HS-5 (cell line): ENCODE measurements at places on chromosomes 16 and 17.

- DNase-seq = no peak
Observed at GRCh38 chr16:16940351-16940750, 530.4 kb downstream of the XYLT1 start.

- no peak for DNase-seq
Observed at GRCh38 chr17:14269473-14269872, 31.4 kb upstream of the HS3ST3B1 start.

GRCh38 chr17:83012200-83012785, 67.1 kb upstream of the METRNL start:
- DNase-seq = no peak

DNA sequence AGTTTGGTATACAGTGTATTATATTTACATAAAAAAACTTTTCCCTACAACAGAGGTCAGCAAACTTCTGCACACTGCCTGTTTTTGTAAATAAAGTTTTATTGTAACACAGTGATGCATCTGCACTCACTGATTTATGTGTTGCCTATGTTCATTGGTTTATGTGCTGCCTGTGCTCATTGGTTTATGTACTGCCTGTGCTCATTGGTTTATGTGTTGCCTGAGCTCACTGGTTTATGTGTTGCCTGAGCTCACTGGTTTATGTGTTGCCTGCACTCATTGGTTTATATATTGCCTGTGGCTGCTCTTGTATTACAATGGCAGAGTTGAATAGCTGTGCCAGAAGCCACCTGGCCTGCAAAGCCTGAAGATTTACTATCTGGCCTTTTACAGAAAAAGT, 81.6 kb downstream of the MYH11 start:
- no peak for DNase-seq

DNA sequence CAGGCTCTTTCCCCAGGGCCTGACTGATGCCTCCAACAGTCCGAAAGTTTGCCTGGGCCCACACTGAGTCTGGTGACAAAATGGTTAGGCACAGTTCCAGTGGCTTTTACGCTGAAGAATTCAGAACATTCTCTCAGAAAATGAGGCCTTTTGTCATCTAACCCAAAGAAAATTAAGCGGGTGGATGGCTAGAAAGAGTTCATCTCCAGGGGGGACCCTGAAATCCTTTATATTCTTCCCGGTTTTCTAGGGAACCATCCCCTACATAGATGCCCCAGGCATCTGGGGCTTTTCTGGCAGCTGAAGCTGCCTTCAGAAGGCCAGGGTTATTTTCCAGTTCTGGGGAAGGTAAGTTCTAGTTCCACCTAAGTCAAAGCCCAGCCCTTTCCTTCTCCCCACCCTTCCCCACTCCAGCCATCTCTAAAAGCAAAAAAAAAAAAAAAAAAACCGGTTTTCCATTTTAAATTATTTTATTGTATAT, 2.2 kb downstream of the RASD1 start:
- DNase-seq = no peak

- no peak for DNase-seq
Observed at GRCh38 chr17:59722623-59723022, 15.2 kb downstream of the VMP1 start.

- DNase-seq = no peak
Observed at GRCh38 chr17:69117855-69118784, 23.6 kb downstream of the ABCA6 start.

DNA sequence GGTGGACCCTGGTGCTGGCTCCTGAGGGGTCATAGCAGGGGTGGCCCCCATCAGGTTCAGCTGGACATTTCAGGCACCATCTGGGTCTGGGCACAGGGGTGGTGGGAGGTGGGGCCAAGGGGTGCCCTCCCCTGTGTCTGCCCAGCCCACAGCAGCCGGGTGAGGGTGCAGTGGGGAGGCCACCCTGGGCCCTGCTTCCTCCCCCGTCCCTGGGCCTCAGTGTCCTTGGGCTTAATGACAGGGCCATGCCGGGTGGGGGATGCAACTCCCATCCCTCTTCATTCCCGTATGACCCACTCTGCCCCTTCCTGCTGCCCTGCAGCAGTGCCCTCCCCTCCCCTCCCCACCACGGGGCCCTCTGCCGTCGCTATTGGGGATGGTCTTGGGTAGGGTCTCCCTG, 10.7 kb downstream of the CPNE7 start:
- no peak for DNase-seq

GRCh38 chr16:23676924-23677480, 1.7 kb upstream of the PLK1 start:
- peak; percentile 20 for DNase-seq

DNA sequence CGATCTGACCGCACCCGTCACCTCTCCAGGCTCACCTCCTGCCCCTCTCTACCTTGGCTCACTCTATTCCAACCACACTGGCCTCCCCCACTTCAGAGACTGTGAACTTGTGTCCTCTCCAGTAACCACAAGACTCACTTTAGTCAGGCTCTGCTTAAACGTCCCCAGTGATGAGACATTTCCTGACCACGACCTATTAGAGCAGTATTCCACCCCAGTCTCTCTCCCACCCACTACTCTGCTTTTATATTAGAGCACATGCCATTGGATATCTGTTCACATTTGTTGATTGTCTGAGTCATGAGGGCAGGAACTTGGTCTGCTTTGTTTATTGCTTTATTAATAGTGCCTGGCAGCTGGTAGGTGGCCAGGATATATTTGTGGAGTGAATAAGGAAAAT, 20.1 kb downstream of the COX11 start:
- peak; percentile 53 for DNase-seq

- DNase-seq = no peak
Observed at GRCh38 chr17:77209330-77209748, 68.6 kb downstream of the SEC14L1 start.

DNA sequence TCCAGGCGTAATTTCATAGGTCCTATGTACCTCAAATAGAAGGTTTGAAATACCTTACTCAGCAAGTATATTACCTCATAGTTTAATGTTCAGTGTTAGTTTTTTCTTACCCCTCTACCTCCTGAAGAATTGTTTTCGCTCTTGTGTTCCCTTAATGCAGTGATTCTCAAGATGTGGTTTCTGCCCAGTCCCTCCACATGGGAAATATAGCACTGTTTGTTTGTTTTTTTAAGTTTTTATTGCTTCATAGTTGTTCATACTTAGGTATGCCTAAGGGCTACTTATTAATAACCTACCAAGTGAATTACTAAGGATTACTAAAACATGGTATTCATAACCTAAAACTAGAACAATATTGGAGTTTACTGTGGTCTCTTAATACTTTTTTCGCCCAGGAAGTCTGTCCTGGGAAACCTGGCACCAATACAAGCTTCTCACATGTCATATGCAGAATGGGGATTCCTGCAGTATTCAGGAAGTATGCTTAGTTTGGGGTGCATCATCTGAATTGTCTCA, 5.0 kb downstream of the RSPRY1 start:
- no peak for DNase-seq

DNA sequence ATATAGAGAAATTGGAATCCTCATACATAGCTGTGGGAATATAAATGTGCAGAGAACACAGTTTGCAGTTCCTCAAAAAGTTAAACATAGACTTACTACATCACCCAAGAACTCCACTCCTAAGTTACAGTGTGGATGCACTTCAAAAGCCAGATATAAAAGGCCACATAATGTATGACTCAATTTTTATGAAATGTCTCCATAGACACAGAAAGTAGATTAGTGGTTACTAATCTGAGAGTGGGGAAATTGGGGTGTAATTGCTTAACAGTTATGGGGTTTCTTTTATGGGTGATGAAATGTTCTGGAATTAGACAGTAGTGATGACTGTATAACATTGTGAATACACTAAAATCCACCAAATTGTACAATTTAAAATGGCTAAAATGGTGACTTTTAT, 60.9 kb downstream of the CACNG1 start:
- peak; percentile 33 for DNase-seq

DNA sequence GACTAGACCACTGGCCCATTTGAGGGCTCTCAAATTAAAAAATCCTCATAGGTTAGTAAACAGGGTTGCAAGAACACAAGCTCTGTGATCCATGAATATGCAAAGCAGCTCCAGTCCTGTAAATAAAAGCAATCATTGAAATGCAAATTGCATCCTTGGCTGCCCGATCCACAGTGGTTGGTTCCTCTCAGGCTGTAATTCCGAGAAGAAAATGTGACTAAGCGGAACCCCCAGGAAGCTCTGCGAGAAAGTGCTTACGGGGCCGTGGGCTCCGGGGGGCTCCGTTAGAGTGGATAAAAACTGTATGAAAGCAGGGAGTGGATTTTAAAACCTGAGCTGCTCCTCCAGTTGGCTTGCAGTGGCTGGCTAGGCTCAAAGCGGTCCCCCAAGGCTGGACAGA, 2.5 kb downstream of the GPRC5B start:
- no peak for DNase-seq

GRCh38 chr17:9729034-9729650, 62.2 kb downstream of the DHRS7C start:
- DNase-seq = peak; percentile 15

- no peak for DNase-seq
Observed at GRCh38 chr17:2897605-2898004, 101.4 kb downstream of the RAP1GAP2 start.

DNA sequence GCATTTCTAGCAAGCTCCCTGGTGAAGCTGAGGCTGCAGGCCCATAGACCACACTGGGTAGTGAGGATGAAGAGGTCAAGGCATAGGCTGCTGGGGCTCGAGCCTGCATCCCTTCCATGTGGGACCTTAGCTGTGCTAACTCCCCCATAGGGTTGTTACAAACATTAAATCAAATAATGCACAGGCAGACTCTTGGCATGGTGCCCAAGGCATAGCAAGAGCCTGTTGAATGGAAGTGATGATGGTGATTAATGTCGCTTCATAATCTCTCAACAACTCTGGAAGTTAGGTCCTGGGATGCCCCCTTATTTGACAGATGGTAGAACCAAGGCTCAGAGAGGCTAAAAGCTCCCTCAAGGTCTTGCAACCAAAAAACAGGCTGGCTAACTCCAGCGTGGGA, 283.9 kb upstream of the EEF2KMT start:
- no peak for DNase-seq

DNA sequence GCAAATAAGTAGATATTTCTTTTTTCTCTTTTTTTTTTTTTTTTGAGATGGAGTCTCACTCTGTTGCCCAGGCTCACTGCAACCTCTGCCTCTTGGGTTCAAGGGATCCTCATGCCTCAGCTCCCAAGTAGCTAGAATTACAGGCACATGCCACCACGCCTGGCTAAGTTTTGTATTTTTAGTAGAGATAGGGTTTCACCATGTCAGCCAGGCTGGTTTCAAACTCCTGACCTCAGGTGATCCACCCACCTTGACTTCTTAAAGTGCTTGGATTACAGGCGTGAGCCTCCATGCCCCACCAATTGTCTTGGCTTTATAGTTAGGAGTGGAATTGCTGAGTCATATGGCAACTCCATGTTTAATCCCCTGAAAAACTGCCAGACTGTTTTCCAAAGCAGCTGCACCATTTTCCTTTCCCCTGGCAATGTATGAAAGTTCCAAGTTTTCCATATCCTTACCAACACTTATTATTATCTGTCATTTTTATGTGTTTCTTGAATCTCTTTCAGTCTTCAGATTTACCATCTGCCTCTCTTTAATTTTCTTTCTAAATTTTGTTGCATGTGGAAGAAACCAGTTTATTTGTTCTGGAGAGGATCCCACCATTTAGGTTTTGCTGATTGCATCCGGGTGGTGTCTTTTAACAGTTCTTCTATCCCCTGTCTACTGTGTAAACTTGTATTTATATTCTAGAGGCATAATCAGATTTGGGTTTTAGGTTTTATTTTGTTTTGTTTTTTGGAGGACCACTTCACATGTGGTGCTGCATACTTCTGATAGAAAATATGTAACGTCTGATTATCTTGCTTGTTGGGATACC, 9.9 kb upstream of the CES3 start:
- DNase-seq = no peak

GRCh38 chr16:87555647-87556046, 46.7 kb upstream of the JPH3 start:
- DNase-seq = no peak

GRCh38 chr16:74749291-74750055, 25.1 kb downstream of the FA2H start:
- DNase-seq = no peak

DNA sequence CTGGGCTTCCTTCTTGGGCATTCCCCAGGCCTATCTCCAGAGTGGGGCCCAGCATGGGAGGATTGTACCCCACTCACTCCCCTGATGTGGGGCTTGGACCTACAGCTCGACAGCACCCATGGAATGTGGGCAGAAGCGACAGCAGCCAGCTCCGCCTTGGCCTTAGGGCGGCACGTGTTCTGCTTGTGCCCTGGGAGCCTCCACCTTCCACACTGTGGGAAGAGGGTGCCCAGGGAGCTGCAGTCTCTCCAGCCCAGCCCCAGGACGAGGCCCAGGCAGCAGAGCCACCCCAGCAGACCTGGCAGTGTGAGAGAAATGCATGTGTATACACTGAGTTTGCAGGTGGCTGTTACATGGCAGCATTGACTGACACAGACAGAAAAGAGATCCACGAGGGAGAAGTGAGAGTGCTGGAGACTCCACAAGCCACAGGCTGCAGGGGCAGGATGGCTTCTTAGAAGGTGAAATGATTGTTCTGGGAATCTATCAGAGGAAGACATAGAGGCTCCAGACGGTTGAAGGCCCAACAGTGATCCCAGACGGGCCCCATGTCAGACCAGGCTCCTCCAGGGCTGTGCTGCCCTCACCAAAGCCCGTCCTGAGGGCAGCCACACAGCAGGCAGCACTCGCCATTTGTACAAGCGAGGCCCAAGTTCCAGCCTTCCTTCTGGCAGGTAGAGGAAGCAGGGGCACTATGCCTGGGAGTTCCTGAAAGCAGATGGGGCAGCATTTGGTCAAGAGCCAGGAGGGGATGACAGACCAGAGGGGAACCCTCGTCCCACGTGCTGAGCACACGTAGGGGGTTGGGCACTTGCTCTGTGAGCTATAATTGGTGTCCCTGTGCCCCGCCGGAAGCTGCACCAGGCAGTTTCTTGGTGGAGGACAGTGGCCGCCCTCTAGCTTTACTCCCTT, 2.8 kb upstream of the DNASE1 start:
- no peak for DNase-seq

DNA sequence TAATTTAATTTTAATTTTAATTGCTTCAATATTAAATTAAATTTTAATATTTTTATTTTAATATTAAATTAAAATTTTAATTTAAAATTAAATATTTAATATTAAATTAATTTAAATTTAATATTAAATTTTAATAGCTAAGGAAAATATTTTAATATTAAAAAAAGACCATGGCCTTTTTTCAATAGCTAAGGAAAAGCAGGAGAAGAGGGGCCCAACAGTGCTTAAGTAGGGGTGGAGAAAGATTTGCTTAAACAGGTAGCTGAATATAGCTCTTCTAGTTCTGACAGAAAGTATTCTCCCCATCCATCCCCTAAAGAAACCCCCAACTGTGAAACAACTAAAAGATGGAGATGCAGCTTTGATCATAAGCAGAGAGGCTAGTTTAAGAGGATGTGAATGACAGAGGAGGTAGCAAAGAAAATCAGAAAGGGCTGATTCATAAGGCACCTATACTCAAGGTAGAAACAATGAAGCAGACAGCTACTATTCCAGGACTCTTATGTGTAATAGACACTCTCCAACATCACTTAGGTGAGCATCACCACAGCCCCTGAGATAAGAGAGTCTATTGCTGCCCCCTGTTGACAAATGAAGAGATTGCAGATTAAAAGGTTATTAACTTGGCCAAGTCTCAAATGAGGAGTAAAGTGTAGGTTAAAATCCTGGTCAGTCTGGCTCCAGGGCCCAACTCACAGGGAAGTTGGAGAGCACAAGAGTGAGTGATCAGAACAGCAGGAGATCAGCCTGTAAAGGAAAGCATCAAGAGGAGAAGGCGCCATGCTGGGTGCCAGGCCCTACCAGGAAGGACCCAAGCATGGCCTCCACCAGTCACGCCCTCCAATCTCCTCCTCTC, 7.8 kb upstream of the RNASEK start:
- no peak for DNase-seq
